C1 segment of cervical spinal cord (tissue), 14 donors: ENCODE measurements at places on chromosomes 1 and 21.

DNA sequence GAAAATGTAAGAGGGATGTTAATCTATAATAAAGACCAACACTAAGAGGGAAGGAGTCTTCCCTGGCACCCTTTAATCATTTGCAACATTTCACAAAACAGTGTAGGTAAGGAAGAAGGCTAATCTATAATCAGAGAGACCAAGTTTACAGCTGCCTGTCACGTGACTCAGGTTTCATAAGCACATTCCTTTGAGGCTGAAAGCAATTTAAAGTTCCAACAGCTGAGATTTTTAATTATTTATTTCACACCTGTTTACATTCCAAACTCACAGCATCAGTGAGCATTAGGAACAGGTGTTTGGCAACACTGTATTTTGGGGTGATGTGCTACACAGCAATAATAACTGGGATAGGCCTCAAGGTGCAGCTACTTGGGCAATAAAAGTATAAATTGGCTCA, 75.7 kb upstream of the PGBD5 start:
- DNase-seq = no peak

DNA sequence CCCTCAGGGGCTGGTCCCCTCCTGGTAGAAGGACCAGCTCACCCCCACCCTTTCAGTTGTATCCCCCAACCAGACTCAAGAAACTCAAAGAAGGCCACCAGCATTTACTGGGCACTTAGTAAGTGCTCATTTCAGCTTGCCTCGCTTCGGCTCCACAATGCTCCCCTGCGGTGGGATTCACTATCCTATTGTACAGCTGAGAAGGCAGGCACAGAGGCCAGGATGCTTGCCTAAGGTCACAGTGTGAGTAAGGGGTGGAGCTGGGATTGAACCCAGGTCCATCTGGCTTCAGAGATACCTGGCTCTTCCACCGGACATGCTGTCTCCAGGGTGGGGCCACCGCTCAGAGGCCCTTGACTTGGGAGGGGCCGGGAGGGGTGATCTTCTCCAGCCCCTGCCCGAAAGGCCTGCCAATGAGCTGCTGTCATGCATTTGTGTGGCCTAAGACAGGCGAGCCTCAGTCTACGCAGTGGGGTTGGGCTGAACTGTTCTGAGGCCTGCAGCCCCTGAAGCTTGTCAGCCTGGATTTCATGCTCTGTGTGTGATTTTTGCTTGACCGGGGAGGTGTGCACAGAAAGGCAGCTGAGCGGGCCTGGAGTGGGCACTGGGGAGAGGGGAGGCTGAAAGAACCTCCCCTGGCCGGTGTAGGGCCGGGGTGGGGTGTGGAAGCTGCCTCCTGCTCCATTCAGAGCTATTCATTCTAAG, 48.1 kb downstream of the DMRTB1 start:
- DNase-seq = no peak

GRCh38 chr1:153506831-153507413, 28.9 kb downstream of the S100A6 start:
- DNase-seq = peak; percentile 34

DNA sequence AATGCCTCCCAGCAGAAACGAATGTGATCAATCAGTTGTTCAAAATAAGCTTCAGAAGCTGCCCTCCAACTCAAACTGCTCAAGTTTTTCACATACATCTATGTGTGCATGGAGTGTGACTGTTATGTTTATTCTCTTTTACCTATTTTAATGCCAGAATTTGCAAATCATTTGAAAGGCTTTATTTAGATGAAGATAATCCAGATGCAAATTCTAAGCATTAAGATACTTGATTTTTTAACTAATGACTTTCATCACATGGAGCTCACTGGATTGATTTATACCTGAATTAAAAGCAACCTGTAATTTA, 69.5 kb downstream of the PLD5 start:
- no peak for DNase-seq

DNA sequence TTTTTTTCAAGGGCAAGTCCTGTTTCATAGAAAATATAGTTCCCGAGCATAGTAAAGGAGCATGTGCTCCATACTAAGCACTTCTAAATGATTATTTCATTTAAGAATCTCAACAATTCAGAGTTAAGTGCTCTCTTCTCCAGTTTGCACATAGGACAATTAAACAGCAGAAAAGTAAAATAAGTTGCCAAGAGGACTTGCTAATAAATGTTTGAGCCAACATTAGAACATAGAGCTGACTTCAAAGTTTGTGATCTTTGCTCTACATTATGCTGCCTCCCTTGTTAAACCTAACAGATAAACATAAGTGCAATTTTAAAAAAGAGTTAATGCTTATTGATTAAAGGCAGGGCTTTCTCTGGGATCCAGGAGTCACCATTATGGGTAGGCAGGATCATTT, 23.8 kb upstream of the RAP1A start:
- no peak for DNase-seq

GRCh38 chr1:74205266-74205665, 7.2 kb downstream of the FPGT start:
- DNase-seq = no peak
